ENCODE measurements at places on chromosomes 13 and 19.

- DNase-seq: no peak
These were observed 45.3 kb downstream of the SLAIN1 start for GRCh38 chr13:77742801-77743200.

GRCh38 chr19:14475251-14476073, at the start of gene PTGER1:
PTGER1 (minus strand) TSS chr19:14475354; CDS start chr19:14474320, 1,034 bp downstream.
- no peak for DNase-seq

DNA sequence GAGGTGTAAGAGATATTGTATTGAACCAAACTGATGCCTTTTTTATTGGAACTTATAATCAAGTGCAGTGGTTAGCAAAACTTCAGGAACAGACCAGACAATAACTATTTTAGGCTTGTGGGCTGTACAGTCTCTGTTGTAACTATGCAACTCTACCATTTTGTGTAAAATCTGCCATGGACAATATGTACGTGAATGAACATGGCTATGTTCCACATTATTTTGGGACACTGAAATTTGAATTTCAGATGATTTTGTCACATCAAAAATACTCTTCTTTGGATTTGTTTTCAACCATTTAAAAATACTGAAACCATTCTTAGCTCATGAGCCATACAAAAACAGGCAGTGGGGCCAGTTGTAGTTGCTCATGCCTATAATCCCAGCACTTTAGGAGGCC, 27.9 kb upstream of the PEG3 start:
- DNase-seq: no peak

DNA sequence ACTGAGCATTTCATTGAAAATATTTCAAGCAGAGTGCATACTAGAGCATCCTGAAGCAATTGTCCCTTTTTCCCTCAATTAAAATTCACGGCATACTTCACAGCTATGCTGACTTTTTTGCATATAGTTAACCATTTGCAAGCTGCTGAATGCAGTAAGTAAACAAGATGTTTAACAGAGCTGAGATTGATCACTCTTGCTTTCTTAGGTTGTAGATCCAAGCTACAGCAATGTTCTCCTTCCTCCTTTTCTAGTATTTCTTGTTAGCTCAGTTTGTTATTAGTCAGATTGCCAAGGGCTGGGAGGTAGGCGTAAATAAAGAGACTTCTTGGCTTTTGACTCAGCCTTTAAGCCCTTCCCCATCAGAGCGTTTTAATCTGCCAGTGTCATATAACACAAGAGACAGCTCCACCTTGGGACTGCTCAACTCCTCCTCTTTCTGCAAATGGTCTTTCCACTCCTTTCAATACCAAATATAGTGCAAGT, at the start of gene SLITRK6:
TSS of gene SLITRK6 (minus strand) at position 323 of the 486 bp plus-strand sequence. CDS start 2,911 bp downstream, outside the sequence.
- DNase-seq: peak; percentile 46

- DNase-seq: no peak
These were observed 4.7 kb upstream of the METTL21C start for GRCh38 chr13:102699504-102699903.

DNA sequence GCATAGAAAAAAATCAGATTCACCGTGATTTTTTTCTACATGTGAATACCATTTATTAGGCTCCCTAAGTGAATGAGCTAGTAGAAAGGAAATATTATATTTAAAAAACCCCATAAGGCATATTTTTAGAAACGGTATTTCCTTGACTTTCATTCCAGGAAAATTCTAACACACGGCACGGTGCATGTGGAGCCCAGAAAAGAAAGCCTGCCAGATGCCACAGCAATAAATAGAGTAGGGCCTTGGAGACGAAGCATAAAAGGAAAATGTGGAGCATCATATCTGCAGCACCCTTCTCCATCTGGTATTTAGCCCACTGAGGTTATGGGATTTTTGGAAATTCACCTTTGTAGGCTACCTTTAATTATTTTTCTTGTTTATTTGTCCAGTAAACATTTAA, 314.4 kb downstream of the ENOX1 start:
- DNase-seq: no peak

- DNase-seq: no peak
These were observed 319.0 kb downstream of the KCNRG start for GRCh38 chr13:50334115-50334778.

DNA sequence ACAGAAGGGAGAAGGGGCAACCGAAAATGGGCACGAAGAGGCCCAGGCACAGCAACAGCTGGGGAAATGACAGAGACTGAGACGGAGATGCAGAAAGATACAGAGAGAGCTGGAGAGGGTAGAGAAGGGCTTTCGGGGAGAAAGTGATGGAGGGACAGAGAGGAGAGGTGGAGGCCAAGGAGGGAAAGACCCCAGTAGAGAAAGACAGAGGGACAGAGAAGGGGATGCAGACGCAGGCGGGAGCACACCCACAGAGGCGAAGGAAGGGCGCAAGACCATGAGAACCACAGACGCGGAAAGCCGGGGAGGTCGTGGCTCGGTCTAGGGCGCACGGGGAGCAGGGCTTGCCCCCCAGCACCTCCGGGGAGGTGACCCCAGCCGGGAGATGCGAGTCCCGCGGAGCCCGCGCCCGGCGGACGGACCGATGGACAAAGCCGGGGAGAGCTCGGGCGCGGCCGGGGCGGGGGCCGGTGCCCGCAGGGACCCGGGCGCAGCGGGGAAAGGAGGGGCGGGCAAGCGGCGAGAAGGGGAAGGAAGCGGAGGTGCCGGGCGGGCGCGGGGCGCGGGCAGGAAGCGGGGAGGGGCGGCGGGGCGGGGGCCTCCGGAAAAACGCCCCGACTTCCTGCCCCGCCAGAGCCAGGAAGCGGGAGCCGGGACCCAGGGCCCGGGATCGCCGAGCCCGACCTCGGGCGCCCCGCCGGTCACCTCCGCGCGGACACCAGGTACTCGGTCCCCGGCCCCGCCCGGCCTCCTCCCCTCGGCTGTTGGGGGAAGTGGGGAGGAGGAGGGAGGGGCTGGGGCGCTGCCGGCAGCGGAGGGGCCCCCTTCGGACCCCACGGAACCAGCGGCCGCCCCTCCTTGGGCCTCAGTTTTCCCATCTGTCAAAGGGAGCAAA, at the start of gene ARHGEF1:
TSS of gene ARHGEF1 (plus strand) at position 617 of the 895 bp plus-strand sequence. CDS start 4,899 bp downstream, outside the sequence.
- peak; percentile 65 for DNase-seq

DNA sequence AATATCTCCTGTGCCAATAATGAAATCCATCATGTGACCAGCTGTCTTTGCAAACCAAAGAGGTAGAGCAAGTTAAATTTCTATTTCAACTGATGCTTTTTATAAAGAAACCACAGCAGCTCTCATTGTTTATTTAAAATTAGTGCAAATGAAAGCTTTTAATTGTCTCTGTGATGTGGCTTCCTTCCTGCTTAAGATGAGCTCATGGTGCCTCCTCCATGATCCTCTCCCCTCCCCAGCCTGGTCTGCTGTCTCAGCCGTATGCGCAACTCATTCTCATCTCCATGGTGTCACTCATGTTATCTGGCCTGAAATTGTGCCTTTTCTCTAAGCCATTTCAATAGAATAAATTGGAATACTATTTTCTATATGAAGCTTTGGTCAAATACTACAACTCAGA, 270.6 kb downstream of the FGF14 start:
- no peak for DNase-seq

- no peak for DNase-seq
These were observed 83.8 kb downstream of the GJA3 start for GRCh38 chr13:20077086-20077485.

DNA sequence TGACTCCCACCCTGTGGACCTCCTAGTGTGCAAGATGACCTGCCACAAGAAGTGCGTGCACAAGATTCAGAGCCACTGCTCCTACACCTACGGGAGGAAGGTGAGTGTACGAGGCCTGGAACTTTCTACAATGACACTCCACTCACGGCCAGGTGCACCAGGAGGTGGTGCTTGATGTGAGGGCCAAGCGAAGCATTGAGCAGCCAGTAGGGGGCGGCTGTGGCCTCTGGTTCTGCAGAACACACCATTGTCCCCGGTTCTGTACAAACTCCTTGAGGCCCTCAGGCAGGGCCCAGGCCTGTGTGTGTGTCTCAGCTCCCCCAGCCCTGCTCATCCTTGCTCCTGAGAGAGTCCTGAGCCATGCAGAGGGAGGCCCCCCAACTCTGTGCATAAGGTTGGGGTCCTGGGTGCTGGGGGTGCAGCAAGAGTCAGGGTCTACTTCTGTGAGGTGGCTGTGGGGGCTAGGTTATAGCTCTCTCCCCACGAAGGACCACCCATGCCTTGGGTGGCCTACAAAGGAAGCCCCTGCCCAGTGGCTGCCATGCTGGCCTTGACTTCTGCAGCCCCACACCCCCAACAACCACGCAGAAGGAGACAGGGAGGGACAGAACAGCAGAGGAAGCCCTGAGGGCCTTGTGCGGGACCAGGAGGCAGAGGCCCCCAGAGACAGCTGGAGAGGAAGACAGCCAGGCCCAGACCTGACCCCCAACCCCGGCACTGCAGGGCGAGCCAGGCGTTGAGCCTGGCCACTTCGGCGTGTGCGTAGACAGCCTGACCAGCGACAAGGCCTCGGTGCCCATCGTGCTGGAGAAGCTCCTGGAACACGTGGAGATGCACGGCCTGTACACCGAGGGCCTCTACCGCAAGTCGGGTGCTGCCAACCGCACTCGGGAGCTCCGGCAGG, 9.7 kb upstream of the USE1 start:
- DNase-seq: peak; percentile 79

DNA sequence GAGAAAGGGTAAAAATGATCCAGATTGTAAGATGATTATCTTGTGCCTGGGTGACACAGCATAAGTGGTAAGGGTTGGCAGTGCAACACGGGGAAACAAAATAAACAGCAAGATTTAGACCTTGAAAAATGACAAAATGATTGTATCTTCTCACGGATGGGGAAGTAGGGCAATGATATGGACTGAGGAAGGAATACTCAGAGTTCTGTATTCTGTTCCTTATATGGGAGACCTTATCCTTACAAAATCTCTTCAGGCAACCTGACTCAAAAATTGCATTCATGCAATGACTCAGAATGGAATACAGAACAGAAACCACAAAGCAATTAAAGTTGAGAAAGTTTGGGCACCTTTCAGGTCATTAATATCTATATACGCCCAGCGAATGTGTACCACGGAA, 149.0 kb downstream of the HS6ST3 start:
- no peak for DNase-seq

DNA sequence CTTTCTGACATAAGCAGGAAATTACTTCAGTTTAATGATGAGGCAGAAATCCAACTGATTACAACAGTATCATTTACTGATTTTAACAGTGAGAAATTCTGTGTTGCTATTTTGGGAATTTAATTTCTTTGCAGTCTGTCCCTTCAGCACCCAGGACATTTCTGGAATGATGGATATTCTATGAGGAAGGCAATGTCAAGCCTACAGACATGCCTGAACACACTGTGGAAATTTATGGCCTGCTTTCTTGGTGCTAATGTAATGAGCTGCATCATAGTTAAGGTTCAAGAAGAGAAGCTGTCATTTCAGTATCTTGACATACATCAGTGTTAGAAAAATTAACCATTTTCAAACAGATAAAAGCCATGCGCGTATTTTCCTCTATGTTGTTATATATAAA, 87.7 kb downstream of the SLITRK1 start:
- no peak for DNase-seq

DNA sequence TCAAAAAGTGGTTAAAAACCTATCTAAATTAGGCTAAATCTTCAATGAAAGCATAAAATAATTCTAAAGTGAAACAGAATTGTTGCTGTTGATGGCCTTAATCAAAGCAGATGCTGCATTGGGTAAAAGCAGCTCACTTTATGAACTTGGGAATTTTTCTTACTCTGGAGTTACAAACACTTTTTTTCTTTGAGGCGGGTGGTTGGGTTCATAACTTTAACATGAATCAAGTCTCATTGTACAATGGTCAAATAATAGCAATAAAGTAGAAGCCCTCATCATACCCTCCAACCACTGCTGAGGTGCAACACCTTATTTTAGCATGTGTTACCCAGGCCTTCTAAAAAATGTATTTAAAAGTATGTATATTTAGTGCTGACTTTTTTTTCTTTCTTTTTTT, 29.1 kb downstream of the NUP58 start:
- DNase-seq: no peak

DNA sequence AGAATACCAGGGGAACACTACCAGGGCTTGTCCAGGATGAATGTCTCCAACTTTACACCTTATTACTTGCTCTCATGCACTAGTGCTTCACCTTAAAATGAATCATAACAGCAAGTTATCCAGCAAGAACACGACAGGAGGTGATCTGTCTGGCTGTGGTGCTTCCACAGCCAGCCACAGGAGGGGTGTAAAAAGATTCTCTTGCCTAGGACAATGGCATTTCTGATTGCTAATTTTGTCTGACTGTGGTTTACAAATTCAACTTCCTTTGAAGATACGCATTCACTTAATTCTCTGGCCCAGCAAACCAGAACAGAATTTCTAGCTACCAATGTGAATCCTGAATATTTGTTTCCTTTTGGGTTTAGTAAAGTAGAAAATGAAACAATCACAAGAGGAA, 23.1 kb upstream of the COG3 start:
- DNase-seq: peak; percentile 56

DNA sequence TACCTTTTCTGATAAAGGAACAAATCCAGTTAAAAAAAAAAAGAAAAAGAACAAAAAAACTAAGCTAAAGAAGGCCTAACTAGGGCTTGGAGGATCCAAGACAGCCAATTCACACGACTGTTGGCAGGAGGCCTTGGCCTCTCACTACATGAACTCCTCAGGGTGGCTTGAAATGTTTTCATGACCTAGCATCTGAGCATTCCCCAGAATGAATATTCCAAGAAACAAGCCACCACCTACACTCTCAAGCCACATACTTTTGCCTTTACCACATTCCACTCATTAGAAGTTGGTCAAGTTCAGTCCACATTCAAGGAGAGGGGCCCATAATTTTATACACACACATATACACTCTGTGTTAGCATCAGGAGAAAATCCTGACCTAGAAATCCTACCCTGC, 97.6 kb upstream of the SIAH3 start:
- no peak for DNase-seq

GRCh38 chr19:57053401-57053800, 66.4 kb upstream of the USP29 start:
- no peak for DNase-seq

DNA sequence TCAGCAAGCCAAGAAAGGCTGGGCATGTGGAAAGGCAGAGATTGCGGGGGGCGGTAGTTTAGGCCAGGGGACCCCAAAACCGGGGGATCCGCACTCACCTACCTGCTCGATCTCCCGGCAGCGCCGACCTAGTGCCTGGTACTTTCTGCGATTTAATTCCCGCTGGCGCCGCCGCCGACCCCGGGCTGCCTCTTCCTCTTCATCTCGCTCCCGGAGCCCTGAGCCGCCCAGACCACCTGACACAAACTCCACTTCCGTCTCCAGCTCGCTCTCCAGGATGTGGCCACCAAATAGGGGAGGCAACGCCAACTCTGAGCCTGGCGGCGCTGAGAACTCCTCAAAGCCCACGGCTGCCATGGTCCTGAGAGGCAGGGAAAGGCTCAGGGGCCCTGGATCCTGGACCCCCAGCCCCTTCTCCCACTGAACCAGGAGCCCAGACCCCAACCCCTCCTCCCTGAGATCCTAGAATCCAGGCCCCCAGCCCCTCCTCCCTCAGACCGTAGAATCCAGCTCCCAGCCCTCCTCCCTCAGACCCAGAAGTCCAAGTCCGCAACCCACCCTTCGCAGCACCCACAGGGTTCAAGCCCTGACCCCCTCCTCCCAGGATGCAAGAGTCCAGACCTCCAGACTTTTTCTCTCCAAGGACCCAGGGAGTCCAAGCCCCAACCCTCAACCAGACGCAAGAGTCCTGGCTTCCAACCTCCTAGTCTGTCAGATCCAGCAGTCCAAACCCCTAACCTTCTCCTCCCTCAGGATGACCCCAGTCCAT, 933 bp downstream of the TFPT start:
- no peak for DNase-seq

GRCh38 chr13:79149210-79149609, 256.8 kb downstream of the RBM26 start:
- no peak for DNase-seq

All from NAMALWA (cell line).